Activated CD4-positive, alpha-beta memory T cell treated with anti-CD3 and anti-CD28 coated beads, Interleukin-2, amount 10 ng/mL, durations not matched to agents 7 days and 5 days (primary cell): ENCODE measurements at places on chromosomes 16 and 17.
A peak's percentile ranks its signal among the peaks of the same experiment; 100 is the strongest.

DNA sequence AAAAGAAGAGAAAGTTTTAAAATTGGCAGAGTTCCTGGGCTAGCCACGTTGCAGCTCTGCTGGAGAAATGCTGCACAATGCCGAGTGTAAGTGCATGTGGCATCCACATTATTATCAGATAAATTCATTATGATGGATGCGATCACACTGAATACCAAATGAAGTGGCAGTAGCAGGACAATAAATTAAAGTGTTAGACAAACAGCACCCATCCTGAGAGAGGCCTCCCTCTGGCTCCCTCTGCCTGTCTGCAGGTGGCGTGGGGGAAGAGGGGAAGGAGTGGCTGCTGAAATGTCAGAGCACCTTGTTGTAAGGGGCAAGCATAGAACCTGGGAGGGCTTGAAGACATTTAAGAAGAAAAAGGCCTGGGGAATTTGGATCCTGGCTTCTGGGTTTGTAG is 324.1 kb downstream of the HAPSTR1 start:
- DNase-seq: no peak

- DNase-seq: no peak
Observed at GRCh38 chr16:7601100-7601499, 268.5 kb downstream of the RBFOX1 start.

- peak; percentile 100 for DNase-seq
Observed at GRCh38 chr16:22190081-22190775, 15.8 kb upstream of the EEF2K start.

DNA sequence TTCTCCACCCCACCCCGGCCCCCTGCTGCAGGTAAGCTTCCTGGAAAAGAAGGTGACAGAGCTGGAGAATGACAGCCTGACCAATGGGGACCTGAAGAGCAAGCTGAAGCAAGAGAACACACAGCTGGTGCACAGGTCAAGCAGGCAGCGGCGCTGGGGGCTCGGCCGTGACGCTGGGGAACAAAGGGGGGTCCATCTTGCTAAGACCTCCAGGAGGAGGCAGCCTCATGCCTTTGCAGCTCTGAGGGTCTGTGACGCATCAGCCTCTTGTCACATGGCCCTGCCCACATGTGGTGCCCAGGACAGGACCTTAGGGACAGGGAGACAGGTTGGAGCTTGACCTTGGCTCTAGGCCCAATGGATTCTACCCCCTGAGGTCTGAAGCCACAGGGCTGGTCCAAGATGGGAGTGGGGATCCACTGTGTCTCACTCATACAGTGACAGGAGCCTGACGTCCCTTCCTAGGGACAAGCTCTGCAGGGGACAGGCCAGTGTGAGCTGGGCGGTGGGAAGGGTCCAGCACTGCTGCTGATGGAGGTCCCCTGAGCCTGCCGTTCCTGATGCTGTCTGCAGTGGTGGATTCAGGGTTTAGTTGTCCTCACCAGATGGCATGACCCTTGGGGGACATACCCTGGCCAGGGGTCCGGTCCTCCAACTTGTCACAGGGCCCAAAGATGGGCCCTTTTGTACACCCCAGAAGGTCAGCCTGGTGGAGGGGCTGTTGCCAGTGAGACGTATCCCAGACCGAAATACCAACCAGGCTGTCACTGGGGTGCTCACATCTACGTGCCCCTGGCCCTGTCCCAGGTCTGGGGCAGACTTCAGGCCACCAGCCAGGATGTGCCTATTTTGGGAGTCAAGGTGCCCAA is 132.6 kb downstream of the RAB11FIP4 start:
- no peak for DNase-seq

- no peak for DNase-seq
Observed at GRCh38 chr17:5781236-5781927, 197.1 kb upstream of the NLRP1 start.

GRCh38 chr17:70102531-70102930 is 27.5 kb downstream of the KCNJ16 start:
- DNase-seq: no peak

GRCh38 chr17:1398931-1399678 is 917 bp downstream of the YWHAE start:
- DNase-seq: peak; percentile 29

- DNase-seq: no peak
Observed at GRCh38 chr16:4375717-4376116, 4.1 kb downstream of the VASN start.

GRCh38 chr16:8087597-8088289 is 502.6 kb downstream of the TMEM114 start:
- DNase-seq: no peak

DNA sequence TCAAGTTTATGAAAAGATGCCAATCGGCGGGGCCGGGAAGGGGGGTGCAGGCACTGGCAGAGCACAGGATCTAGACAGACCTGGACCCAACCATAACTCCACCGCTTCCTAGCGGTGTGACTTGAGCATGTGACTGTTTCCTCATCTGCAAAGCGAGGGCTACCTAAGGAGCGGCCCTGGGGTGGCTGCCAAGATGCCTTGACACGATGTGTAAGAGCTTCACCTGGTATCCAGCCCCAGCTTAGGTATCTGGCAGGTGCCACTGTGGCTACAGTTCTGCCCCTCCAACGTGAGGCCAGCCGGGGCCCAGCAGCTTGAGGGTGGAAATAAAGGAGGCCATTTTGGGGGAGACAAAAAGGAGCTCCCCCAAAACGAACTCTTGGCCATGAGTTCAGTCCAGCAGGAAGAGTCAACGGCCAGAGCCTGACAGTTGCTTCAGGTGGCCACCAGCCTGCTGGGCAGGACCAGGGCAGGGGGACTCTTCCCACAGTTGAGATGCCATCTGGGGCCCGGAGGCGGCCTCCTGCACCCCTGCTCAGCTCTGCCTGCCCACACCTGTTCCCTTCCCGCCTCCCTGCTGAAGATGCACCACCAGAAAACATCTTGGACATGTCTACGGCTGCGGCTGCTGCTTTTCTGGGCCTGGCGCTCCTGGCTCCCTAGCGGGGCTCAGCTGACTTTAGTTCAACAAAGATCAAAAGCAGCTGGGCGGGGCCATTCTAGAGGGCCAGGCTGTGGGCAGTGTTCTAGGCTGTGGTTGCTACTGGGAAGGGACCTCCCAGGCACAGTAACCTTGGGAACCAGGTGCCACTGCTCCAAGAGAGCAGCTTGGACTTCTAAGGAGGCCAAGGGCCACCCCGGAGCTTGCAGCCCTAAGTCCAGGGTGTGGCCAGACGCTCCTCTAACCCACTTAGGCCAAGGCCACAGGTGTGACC is 3.4 kb upstream of the MTSS2 start:
- no peak for DNase-seq

- no peak for DNase-seq
Observed at GRCh38 chr17:79152110-79152509, 77.5 kb downstream of the ENGASE start.

DNA sequence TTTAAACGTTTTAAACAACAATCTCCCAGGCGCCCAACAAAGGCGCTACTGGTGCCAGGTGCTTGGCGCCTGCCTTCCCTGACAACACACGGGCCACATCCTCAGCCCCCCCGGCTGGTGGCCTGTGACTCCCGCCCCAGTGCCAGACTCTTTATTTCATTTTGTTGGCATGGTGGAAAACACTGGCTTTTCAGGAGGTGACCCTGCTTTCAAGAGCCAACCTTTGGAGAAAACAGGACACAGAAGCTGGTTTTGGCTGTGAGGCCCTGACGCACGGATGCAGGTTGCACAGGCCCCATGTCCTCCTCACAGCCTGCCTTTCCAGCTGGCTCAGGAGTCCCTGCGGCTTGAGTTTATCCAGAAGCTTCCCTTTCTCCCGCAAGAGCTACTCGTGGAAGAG is 100.0 kb downstream of the METRNL start:
- peak; percentile 9 for DNase-seq

GRCh38 chr16:3180445-3180878 is 7.5 kb upstream of the OR1F1 start:
- DNase-seq: no peak

- DNase-seq: no peak
Observed at GRCh38 chr16:63363738-63364137, 1327.5 kb upstream of the CDH8 start.

- no peak for DNase-seq
Observed at GRCh38 chr17:44543213-44543904, 13.9 kb upstream of the FZD2 start.

DNA sequence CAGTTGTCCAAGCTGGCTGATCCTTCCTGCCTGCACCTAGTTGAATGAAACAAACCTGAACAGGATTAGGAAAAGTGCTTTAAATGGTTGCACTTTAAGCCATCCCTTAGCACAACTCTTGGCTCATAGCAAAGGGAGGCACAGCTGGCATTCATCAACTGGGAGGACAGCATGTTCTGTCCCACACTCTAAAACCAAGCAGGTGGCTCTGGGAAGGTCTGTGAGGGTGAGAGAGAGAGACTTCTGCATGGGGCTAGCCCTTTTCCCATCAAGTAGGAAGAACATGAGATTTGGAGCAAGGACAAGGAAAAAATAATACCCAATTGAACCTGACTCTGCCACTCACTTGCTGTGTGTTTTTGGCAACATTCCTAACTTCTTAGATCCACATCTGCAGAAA is 140.9 kb upstream of the CCL2 start:
- no peak for DNase-seq

- DNase-seq: no peak
Observed at GRCh38 chr16:49672753-49673152, 183.2 kb downstream of the ZNF423 start.

- peak; percentile 97 for DNase-seq
Observed at GRCh38 chr17:1399679-1400512, at the start of gene YWHAE. TSS of gene YWHAE (minus strand) at chr17:1400222. CDS start at chr17:1400110, 112 bp downstream.
